CD4-positive, alpha-beta T cell treated with Interleukin-15 for 1 hour (primary cell): ENCODE measurements at places on chromosomes 7 and 10.

GRCh38 chr7:100053215-100053614 lies 3.6 kb downstream of the ZSCAN21 start:
- peak; percentile 18 for DNase-seq

GRCh38 chr10:123999261-123999660 lies 94.1 kb downstream of the CHST15 start:
- DNase-seq: no peak

GRCh38 chr10:47104786-47105385 lies 193.7 kb downstream of the PTPN20 start:
- DNase-seq: no peak

DNA sequence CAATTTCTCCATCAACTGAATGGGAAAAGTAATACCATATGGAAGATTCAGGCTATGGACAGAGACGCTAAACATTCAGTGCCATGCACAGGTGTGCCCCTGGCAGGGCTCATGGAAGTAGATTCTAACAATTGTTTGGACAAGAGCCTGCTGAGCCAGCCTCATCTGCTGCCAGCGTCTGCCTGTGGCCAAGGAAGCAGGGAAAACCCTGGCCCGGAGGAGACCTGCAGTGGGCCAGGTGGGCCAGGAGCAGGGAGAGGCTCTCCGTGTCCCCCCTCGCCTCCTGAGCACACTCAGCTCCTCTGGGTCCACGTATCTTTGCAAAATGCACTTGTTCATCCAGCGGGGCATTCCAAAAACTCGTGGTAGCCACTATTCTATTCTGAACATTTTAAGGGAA lies 130.1 kb downstream of the TCERG1L start:
- no peak for DNase-seq

GRCh38 chr7:115678086-115678982 lies 352.2 kb downstream of the TFEC start:
- no peak for DNase-seq

DNA sequence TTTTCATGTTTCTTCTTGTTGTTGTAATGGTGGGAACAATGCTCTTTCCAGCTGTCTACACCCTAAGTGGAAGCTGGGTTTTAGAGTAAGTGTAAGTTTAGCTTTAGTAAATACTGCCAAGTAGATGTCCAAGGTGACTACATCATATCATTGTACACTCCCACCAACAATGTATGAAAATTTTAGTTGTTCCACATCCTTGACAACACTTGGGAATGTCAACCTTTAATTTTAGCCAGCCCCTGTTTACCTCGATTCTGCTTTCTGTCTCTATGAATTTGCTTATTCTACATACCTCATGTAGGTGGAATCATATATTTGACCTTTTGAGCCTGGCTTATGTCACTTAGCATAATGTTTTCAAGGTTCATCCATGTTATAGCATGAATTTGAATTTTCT lies 93.0 kb downstream of the MTPAP start:
- no peak for DNase-seq

DNA sequence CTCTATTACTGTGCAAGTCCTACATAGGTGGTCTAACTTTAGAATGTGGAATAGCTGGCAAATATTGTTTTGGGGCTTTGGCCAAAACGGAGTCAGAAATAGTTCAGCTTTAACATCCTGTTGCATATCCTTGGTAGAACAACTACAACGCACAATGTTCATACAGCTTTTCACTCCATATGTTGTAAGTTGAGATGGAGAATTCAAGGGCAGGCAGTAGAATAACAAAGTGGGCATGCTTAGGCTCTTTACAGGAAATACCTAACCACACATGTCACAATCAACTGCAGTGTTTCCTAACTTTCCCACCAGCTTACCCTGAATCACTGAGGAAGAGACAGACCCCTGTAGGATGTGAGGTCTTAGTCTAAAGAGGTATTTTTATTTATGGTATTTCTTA lies 122.3 kb downstream of the PPP1R3A start:
- DNase-seq: no peak

- DNase-seq: no peak
These were observed 294.9 kb upstream of the MKLN1 start for GRCh38 chr7:131032786-131033185.

GRCh38 chr7:35805876-35806275 lies 5.0 kb downstream of the SEPTIN7 start:
- DNase-seq: no peak

GRCh38 chr10:125097409-125098070 lies 62.8 kb downstream of the CTBP2 start:
- DNase-seq: no peak

DNA sequence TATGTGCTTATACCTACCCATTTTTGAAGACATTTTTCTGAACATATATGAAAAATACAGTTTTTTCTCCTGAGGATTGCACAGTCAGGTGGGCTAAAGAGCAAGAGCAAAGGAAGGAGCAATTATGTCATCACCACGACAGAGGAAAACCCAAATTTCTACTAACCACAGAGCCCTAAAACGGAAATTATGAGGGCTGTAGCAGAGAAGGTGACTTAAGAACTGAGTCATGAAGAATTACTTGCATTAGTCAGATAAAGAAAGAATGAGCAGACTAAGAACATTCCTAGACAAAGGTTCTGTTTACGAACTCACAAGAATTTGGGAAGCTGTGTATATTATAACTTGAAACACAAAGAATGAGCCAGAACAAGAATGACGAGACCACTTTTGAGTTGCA lies 974.4 kb downstream of the NXPH1 start:
- DNase-seq: no peak

DNA sequence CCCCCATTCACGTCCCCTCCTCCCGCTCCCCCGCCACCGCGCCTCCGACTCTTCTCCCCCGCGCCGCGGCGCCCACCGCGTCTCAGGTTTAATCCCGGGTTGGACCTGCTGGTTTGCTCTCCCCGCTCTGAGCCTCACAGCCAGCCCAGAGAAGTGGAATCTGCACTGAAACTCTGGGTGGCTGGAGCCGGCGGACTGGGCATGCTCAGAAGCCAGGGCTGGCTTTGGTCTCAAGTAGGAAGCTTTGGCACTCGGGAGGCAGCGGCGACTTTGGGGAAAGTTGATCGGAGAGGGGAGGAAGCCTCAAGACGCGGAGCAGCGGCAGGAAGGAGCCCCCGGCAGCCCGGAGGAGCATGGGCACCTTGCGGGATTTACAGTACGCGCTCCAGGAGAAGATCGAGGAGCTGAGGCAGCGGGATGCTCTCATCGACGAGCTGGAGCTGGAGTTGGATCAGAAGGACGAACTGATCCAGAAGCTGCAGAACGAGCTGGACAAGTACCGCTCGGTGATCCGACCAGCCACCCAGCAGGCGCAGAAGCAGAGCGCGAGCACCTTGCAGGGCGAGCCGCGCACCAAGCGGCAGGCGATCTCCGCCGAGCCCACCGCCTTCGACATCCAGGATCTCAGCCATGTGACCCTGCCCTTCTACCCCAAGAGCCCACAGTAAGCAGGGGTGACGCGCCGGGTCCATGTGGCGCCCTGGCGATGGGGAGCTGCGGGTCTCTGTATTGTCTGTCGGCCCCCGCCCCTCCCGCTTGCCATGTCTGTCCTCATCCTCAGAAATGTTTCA lies at the start of gene PRKG1:
PRKG1 (plus strand) TSS at position 250 of the 791 bp plus-strand sequence.
- DNase-seq: no peak

- DNase-seq: no peak
These were observed 25.2 kb upstream of the GNAT3 start for GRCh38 chr7:80537091-80537490.

- DNase-seq: no peak
These were observed 3.9 kb upstream of the HOXA2 start for GRCh38 chr7:27106181-27106900.

DNA sequence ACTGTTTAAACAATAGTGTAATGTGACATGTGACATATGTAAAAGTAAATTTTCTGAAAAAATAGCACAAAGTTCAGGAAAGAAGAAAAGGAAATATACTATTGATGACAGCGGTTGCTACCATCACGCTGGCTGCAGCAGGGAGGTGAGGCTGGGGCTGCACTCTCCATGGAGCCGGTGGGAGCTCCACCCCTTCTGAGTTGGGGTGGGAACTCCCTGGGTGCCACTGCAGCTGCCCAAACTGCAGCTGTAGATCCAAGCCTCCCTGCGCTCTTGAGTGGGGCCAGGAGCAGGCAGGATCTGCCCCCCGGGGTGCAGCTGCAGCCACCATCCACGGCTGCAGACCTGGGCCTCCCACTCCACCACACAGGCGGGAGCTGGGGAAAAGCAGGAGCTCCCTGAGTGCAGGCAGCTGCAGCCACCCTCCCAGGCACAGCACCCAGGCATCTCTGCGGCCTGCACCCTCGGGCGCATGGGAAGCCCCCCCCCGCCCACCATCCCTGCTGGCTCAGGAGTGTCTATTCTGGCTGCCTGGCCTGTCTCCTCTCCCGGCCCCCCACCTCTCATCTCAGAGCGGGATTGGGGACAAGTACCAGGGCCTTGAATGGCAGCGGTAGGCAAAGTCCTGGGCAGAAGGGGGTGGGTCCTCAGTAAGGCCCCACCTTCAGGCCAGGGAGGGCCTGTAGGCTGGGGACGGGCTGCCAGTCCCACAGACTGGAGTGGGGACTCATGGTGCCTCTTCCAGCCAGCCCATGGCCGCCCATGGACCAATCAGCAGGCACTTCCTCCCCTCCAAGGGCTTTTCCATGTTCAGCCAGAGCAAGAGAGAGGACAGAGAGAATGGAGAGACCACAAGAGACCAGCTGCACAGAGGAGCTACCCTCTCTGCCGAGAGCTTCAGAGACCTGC lies 50.1 kb downstream of the TNS3 start:
- DNase-seq: no peak

DNA sequence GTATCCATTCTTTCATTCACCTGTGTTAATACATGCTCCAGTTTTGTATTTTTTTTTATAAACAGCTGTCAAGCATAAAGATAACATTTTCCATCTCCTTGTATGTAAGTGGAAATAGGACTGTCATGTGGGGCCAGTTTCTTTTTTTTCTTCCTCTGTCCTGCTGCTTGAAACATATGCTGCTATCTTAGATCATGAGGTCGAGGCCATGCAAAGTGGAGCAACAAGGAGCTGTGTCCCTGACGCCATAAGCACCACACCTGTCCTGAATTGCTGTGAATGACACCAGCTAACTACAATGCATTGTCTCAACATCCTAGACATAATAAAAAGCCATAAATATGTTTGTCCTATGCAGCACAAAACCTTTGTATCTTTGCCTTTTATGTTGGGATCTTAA lies 37.7 kb upstream of the SLC26A4 start:
- DNase-seq: no peak

DNA sequence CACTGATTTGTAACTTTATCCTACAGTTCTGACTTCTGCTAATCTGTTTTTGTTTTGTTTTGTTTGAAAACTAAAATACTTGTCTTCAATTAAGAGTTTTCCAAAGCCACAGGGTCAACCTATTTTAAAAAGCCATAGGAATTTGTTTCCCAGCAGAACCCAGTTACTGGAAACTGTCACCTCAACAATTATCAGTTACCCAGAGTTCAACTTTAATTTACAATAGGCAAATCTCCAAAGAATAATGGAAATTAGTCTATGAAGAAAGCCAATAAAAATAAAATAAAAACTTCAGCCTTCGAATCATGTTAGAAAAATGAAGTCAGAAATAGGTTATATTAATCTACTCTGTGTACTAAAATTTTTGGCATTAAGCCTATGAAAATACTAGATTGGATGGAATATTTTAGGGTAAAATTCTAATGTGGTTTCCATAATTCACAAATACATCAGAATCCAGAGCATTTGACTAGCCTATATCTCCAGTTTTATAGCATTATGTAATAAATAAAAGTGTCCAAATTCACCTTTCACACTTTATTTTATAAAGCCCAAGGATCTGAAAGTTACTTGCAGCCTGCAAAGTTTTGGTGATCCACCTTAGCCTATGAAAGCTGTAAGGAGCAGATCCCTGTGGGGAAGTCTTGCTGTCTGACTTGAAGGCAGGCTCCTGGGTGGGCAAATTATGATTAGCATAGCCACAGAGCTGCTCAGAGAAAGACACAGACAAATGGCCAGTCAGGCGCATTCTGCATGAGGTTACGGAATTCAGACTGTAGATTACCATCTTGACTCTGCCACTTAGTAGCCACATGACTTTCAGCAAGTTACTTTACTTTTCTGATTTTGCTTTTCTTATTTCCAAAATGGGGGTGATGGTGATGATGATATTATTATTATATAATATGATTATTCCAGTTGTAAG lies 250.0 kb upstream of the HGF start:
- DNase-seq: no peak

DNA sequence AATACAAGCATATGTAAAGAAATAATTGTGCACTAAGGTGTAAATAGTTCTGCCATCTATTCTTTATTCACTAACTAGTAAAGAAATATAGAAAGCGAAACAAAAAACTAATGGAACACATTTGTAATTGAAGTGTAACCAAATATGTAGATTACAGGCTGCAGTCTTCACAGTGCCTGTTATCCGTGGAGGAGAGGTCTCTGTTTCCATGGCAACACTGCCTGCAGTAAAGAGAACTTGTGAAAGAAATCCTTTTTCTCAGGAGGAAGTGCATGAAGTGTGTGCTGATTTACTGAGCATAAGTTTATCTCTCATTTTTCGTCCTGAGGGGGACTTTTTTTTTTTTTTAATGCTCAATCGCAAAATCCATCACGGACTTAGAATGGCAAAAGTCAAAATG lies 102.5 kb downstream of the APBB1IP start:
- no peak for DNase-seq

- no peak for DNase-seq
These were observed 78.5 kb downstream of the RBM33 start for GRCh38 chr7:155722936-155723335.

GRCh38 chr10:67618116-67618515 lies 77.9 kb downstream of the CTNNA3 start:
- DNase-seq: no peak

DNA sequence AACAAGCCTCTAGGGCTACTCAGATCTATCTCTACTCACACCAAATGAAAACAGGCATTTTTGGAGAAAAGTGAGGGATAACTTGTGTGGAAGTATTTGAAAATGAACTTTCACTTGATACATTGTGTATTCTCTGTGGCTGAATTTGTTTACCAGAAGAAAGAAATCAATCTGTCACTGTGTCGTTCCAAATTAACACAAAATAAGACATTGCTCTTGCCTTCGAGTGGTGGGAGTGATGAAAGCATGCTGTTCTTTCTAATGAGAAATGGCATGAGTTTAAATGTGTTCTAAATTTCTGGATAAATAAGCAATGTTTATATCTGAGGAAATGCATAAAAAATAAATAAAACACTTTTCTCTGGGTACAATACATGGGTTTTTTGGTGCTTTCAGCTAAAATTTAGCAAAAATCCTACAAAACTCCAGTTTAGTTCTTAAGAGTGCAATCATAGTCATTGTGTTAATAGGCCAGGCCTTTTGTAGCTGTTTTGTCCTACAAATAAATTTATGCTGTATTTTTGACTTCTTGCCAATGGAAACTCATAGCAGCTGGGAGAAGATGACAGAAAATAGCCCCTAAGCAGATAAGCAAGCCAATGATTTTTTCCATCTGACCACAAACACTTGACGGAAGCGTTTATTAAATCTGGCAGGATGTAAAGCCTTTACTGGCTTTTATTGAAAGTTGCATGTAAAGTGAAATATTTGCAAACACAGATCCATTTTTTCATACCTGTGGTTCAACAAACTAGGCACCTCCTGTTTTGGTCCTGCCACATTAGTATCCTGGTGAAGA lies 1064.1 kb upstream of the GHITM start:
- DNase-seq: no peak
